Foreskin keratinocyte (primary cell): ENCODE measurements at places on chromosomes 11 and 22. TPM values are rescaled to one million over a fixed set of nuclear protein-coding genes. Genes with fewer than 3 reads are reported as not detected.

Gene KCNJ4
- 0.07 TPM in 1 of 2 replicates, not detected in the other for total RNA-seq

Gene POU2F3
- total RNA-seq, result 0.21 and 0.58 TPM in 2 replicates

Gene RAPSN
- total RNA-seq, result 0.14 and 0.18 TPM in 2 replicates

Gene CSF2RB
- total RNA-seq, result not detected in 2 replicates

Gene PRODH
- 0.63 and 2.8 TPM in 2 replicates for total RNA-seq

Gene PITPNM1
- total RNA-seq, result 27.7 and 29.0 TPM in 2 replicates

Gene GLYATL2
- 0.28 TPM in 1 of 2 replicates, not detected in the other for total RNA-seq

Gene OR6Q1
- not detected in 2 replicates for total RNA-seq

Gene HTR3B
- not detected in 2 replicates for total RNA-seq

GRCh38 chr11:122723576-122723975 lies 68.1 kb downstream of the UBASH3B start:
- DNase-seq, result no peak

GRCh38 chr11:73388265-73389133 lies 12.3 kb downstream of the RELT start:
- peak; percentile 79 for DNase-seq

GRCh38 chr22:36546092-36546804 lies 17.3 kb upstream of the EIF3D start:
- DNase-seq, result no peak

GRCh38 chr22:42970029-42970428 lies 44.9 kb downstream of the PACSIN2 start:
- peak; percentile 72 for DNase-seq

- no peak for DNase-seq
Observed at GRCh38 chr11:831118-831864, 1.5 kb upstream of the CD151 start.

DNA sequence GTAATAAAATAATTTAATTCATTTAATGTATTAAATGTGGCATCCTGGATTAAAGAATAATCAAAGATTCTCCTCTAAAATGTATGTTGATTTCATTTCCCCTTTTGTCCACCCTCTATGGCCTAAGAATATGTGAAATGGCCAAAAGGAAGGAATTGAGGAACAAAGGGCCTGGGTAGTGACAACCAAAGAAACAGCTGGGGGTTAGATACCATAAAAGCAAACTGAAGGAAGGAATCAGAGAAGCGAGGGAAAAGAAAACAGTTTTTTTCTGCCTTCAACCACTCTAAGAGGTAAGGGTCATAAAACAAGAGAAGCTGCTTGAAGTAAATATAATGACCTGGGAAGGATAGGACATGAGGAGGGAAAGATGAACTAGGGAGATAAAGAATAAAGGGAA lies 139.3 kb downstream of the FAM76B start:
- no peak for DNase-seq

- DNase-seq, result no peak
Observed at GRCh38 chr11:118320515-118320914, 16.0 kb downstream of the CD3E start.

- DNase-seq, result no peak
Observed at GRCh38 chr11:73889019-73889418, 12.2 kb downstream of the PAAF1 start.

GRCh38 chr22:46040471-46041465 lies 63.8 kb upstream of the WNT7B start:
- no peak for DNase-seq

GRCh38 chr22:25064894-25065560 lies 112.5 kb downstream of the KIAA1671 start:
- DNase-seq, result peak; percentile 79

DNA sequence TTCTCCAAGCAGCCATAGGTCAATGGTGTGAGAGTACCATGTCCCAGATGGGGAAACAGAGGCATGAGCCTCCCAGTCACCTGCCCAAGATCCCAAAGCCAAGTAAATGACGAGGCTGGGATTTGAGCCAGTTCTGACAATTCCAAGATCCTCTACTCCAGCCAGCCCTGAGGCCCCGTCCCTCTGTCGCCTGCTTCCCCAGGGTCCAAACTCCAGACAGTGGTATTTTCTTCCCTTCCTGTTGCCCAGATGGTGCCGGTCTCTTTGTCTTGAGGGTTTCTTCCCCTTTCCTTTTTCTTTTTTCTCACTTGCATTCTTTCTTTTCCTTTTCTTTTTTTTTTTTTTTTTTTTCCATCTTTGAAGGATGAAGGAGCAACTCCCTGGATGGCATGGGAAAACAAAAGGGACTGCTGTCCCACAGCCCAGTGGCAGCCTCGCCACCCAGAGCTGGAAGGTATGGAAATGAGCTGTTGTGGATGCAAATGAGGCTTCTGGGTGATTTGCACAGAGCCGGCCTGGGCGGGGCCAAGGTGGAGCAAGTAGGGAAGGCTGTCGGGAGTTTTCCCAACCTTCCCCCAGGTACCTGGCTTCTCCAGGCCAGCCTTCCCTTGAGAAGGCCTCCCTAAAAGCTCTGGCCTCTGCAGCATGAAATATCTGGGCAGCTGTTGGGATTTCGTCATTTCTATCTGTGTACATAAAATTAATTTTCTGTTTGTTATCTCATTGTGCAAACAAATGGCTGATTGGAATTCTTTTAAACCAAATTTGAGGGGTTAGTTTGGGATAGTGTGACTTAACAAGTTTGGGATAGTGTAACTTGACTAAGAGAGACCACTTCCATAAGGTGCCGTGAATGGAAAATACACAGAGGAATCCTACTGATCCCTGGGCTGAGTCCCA lies 146.8 kb downstream of the MN1 start:
- no peak for DNase-seq

DNA sequence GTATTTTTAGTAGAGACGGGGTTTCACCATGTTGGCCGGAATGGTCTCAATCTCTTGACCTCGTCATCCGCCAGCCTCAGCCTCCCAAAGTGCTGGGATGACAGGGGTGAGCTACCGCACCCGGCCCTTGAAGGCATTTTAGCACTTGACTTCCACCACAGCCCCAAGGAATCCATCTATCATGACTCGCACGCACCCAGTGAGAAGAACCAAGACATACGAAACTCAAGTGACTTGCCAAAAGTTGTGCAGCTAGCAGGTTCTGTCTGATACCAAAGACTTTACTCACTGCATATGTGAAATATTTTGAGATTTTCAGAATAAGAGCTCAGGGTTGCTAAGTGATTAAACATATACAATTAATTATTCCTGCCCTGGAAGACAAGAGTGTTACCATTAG lies 21.0 kb downstream of the FLI1 start:
- DNase-seq, result no peak

DNA sequence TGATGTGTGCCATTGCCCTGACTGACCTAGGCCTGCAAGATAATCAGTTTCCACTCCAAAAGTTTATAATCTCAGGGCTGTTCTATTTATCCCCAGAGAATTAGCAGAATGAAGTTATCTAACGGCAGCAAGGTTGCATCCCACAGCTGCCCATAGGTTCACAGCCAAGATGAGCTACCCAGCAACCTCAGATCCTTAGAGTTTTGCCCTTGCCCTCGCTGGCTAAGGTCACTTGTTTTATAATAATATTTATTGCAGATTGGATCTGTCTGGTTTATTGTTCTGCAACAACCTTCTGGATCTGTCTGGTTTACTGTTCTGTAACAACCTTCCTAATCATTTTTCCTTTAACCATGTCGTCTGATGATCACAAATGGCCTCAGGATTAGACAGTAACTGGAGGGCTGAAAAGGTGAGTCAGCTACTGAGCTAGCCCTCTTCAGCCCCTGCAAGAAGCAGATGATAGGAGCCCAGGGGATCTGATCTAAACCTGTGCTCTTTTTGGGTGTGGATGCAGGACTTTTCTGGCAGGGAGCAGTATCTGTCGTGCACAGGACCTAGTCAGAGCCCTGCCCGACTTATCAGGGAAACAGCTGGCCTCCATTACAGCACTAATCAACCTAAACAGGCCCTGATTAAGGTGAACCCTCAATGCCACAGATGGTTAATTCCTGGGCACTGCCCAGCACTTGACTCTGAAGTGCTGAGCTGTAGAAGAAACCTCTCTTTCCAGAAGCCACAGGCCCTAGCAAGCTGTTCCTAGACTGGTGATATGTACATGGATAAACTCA lies 642.9 kb upstream of the KIRREL3 start:
- DNase-seq, result no peak

DNA sequence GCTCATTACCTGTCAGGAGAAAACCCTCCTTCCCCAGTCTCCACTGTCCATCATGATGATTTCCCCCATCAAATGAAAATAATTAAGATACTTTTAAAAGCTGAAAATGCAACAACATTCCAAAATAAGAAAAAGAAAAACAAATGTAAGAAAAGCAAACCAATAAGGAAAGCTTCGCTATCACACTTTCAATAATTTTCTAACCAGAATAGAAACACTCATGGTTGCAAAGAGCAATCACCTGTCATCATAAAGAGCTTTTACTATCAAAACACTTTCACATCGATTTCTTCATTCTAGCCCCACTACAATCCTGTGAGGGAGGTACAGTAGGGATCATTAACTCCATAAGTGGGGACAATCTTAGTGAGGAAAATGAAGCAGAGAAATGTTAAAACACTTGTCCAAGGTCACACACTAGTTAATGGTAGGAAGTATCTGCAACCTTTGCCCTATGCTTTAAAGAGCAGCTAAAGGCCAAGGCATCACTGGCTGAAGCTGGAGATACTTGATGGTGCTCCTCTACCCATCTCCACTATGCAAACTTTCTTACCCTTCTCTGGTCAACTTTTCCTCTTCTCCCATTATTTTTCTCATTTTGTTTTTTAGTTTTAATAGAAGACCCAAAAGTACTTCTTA lies 2.6 kb downstream of the RBM4B start:
- no peak for DNase-seq

- DNase-seq, result no peak
Observed at GRCh38 chr22:40792451-40792850, 26.7 kb downstream of the SLC25A17 start.

DNA sequence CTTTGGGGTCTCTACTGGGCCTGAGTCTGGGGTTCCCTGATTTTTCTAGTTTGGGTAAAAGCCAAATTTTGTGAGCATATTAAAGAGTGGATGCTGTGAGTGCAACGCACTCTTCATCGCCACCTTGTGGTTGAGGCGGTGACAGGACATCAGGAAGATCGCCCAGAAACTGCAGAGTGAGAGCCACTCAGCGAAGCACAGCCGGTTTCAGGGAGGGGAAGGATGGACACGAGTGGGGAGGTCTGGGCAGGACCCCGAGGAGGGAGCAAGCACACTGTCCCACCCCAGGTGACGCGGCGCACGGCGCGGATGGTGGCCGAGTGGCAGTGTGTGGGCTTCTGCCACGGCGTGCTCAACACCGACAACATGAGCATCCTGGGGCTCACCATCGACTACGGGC lies 9.1 kb downstream of the SELENOO start:
- DNase-seq, result no peak

DNA sequence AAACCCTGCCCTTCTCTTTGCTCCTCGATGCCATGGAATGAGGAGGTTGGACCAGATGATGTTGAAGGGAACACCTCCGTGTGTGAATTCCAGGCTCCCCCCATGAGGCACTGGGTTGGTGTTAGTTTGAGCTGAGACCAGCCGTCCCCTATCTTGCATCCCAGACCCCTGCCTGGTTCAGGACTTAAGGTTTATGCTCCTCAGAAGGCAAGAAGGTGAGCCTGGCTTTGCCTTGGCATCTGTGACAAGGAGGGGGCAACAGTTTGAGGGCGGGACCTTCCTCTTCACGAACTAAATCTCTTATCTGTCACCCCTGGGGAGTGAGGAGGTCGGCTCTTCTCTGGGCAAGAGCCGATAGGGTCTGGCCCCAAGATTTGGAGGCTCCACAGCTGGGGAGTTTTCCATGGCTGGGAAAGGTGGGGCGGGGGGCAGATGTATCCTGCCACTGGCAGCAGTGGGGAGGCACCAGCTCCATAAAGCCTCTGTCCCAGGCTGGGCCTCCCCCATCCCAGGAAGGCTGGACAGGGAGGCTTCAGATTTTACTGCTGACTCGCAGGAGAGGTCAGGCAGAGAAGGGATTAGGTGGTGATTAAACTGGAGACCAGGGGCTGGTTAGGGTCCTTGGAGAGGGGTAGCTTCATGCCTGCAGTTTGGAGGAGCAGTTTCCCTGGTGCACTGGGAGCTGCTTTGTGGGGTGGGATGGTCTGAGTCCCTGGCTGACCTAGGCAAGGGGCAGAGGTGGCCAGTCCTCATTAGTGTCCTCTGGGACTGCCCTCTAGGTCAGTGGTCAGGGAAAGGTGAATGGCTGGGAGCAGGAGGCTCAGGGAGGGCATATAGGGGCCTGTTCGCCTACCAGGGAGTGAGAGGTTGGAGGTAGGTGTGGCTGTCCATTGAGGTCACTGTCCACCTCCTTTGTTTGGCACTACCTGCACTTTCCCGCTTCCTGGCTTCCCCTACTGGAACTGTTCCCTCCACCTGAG lies 1.1 kb downstream of the SEC14L2 start:
- DNase-seq, result no peak

- DNase-seq, result peak; percentile 10
Observed at GRCh38 chr22:22728382-22728781, 84.0 kb downstream of the GGTLC2 start.

GRCh38 chr11:102320679-102321078 lies 3.4 kb downstream of the BIRC3 start:
- no peak for DNase-seq

DNA sequence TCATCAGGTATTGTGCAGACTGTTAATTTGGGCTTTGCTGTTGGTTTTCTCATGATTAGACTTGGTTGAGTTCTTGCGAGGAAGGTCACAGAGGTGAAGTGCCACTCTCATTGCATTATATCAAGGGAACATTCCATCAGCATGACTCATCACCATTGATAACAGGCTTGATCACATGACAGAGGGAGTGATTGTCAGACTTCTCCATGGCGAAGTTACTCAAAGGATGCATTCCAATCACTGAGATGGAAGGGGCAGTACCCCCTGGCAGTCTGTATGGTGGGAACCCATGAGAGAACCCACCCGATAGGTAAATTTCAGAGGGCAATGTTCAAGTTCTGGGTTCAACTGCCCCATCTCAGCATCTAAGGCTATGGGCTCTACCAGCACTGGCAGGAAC lies 19.4 kb upstream of the P2RY2 start:
- peak; percentile 70 for DNase-seq

DNA sequence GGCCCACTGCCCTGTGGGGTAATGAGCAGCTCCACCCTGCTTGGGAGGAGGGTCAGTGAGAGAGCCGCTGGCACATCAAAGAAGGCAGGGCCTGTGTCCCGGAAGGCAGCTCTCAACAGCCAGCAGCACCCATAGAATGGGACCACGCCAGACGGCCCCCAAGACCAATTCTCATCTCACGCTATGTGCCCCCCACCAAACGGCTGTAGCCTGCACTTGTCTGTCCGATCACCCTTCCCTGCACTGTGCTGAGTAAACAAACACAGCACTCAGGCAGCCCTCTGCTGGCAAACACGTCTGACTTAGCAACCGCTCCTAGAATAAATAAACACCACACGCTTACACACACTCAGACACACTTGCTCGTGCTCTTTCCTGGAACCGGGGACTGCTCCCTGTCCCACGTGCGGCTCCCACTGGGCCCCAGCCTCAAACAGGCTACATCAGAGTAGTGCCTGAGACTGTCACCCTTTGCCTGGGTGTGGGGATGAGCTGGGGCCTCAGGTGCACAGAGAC lies 53.2 kb upstream of the CDON start:
- DNase-seq, result no peak

GRCh38 chr22:49855251-49855911 lies 1.7 kb downstream of the ZBED4 start:
- DNase-seq, result no peak

- no peak for DNase-seq
Observed at GRCh38 chr22:37931893-37932389, 21.5 kb downstream of the C22orf23 start.

- DNase-seq, result no peak
Observed at GRCh38 chr11:68374531-68374930, 62.1 kb downstream of the LRP5 start.
